ENCODE measurements at places on chromosomes 11 and 22.

DNA sequence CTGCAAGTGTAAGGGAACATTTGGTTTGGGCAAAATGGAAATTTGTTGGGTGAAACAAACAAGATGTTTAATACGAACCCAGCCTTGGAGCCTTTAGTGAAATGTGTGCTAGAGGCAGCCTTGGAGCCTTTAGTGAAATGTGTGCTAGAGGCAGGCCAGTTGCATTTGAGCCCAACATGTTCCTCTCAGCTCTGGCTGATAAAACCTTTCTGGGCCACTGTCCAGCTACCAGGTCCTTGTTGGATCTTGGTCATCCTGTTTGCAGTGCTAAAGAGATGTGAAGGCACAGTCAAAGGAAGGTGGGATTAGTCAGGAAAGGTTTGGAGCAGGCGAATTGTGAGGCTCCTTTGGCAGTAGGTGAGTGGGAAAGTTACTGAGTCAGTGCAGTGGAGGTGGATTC lies 48.9 kb downstream of the CEP164 start:
- DNase-seq = no peak

- DNase-seq = no peak
These were observed 27.6 kb downstream of the PLEKHA7 start for GRCh38 chr11:16986434-16987204.

DNA sequence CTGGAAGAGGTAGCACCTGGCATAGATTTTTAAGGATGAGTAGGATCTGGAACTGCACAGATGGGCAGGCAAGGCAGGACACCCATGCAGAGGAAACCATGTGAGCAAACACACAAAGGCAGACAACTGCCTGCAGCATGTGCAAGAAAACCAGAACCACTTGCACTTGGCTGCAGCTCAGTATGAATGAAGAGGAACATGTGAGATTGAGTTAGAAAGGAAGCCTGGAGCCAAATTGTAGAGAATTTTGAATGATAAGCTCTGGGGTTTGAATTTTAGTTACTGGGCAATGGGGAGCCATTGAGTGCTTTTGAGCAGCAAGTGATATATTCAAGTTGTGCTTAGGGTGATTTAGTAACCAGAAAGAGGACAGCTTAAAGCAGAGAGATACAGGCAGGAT lies 583.4 kb downstream of the SOX6 start:
- DNase-seq = no peak

DNA sequence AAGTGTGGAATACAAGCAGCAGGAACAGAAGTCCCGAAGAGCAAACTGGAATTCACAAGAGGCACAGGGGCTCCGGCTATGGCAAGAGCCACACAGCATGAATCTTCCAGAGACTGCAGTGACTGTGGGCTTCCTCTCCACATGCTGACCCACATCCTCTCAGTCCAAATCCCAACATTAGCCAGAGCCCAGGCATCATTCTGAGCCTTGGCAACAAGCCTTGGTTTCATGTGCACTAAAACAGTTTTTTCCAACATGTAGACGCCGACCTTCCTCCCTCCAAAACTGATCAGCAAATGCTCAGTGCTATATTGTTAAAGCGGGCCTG lies 91.7 kb upstream of the CSNK2A3 start:
- DNase-seq = no peak

- peak; percentile 81 for DNase-seq
These were observed 83.9 kb downstream of the NCAM1 start for GRCh38 chr11:113045146-113045545.

- DNase-seq = no peak
These were observed 30.9 kb downstream of the PARVA start for GRCh38 chr11:12408156-12408770.

- DNase-seq = no peak
These were observed 84.0 kb downstream of the DHCR7 start for GRCh38 chr11:71364176-71364671.

DNA sequence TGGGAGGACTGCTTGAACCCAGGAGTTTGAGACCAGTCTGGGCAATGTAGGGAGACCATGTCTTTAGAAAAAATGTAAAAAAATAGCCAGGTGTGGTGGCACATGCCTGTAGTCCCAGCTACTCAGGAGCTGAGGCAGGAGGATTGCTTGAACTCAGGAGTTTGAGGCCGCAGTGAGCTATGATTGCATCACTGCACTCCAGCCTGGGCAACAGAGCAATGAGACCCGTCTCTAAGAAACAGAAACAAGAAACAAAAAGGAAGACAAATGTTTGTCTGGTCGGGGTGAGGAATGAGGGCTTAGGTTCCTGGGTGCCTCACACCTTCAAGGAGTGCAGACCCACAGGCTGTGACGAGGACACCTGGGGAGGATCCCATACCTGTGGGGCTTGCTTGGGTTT lies 191.9 kb downstream of the CEP164 start:
- DNase-seq = no peak

GRCh38 chr11:103210543-103210942 lies 101.3 kb downstream of the DYNC2H1 start:
- no peak for DNase-seq

- no peak for DNase-seq
These were observed 54.2 kb upstream of the CLDN5 start for GRCh38 chr22:19578180-19579004.

- no peak for DNase-seq
These were observed 246.6 kb upstream of the B3GAT1 start for GRCh38 chr11:134658481-134659225.

GRCh38 chr11:58616594-58616993 lies 5.9 kb upstream of the CNTF start:
- peak; percentile 66 for DNase-seq

GRCh38 chr11:79150966-79151365 lies 289.9 kb downstream of the TENM4 start:
- DNase-seq = peak; percentile 81

GRCh38 chr22:33402325-33402724 lies 344.1 kb upstream of the SYN3 start:
- DNase-seq = no peak

GRCh38 chr11:119504371-119504770 lies 81.4 kb upstream of the THY1 start:
- no peak for DNase-seq

- DNase-seq = no peak
These were observed 29.8 kb downstream of the LMO2 start for GRCh38 chr11:33861941-33862589.

DNA sequence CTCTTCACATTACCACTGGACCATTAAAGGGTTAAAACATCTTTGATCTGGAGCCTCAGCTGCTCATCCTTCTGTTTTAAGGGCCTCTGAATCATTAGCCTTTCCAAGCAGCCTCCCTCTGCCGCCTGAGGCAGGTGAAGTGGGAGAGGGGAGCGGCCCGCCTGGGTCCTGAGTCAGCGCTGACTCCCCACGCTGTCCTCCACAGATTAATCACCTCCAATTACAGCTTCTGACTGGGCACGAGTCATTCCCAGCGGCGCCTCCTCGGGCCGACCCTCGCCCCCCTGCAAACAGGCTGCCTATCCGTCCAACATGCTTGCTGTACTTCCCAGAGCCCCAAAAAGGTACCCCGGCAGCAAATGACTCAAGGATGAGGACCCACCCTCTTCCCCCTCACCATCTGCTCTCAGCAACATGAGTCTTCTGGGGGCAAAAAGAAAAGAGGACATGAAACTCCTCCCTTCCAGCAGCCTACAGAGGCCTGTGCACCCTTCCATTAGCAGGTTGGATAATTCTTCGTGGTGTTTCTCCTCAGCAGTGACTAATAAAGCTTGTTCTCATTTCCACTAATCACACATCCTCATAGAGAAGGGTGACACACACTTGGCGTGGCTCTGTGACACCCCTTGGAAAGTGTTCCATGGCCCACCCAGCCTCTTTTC lies 44.3 kb upstream of the JAM3 start:
- DNase-seq = peak; percentile 87

GRCh38 chr22:29478326-29479276 lies 1.4 kb upstream of the NEFH start:
- DNase-seq = no peak

DNA sequence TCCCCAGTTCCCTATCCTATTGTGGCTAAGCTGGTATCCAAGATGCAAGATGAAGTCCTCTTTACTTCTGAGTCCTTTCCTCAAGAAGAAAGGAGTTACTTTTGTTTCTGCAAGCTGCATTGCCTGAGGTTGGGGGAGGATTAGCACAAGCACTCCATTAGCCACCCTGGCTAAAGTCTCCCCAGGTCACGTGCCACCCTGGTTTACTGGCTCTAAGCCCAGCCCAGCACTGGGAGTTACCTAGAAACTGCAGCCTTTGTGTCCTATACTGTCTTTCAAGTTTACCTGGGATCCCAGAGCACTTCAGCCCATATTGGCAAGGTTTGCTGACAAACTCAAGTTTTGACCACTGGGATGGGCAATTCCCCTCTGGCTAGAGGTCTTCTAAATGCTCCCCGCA lies 78.4 kb upstream of the DBX1 start:
- DNase-seq = no peak

DNA sequence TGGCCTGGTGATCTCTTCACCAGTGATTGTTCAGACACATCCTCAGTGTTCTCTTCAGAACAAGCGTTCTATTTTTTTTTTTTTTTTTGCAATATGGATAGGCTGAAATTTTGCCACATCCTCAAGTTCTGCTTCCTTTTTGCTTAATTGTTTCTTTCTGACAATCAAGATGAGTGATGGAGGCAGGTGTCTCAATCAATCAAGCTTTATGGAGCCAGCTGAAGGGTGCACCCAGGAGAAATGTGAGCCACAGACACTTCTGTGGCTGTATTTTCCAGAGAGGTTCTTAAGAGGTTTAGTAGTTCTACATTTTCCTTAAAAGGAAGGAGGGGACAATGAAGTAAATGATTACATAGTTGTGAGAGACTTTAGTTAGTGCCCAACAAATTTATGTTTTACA lies 43.9 kb upstream of the ASPHD2 start:
- no peak for DNase-seq

- DNase-seq = no peak
These were observed 4.8 kb upstream of the NAP1L4 start for GRCh38 chr11:2996976-2997375.

- DNase-seq = no peak
These were observed 30.1 kb downstream of the ARHGAP8 start for GRCh38 chr22:44782363-44782963.

DNA sequence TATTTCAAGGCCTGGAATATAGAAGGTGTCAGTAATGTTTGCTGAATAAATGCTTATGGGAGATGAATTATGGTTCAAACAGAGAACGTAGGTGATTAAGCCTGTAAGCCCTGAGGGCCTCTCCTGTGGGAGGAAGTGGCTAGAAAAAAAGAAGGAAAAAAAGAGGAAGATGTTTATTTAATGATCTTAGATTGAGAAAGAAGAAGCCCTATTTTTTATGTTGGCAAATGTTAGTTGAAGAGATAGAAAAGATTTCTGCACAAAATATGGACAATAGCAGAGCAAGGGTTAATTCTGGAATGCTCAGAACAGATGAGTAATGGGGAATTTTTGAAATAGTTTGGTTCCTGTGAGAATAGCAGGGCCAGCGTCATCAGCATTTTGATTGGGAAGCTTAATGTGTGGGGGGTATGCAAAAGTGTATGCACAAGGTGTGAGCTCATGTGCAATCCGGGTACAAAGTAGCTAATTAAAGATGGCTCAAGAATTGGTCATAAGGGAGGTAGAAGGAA lies 95.7 kb downstream of the TEAD1 start:
- DNase-seq = peak; percentile 83

DNA sequence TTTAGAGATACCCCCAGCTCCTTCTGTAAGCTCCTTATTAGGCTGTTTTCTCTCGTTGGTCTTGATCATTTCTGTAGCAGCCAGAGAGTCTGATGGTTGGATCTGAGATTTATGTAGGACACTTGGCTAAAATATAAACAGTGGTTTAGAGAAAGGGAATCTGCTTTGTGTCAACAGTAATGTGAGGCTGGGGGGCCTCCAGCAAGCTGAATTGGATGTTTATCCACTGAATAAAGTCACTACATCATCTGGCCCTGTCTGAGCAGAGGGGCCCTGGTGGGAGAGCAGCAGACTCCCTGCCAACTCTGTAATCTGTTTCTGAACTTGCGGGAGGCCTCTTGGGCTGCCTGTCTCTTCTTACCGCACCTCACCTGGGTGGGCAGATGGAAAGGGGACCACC lies 328.5 kb upstream of the PLET1 start:
- DNase-seq = no peak

- peak; percentile 60 for DNase-seq
These were observed 91.6 kb downstream of the STIM1 start for GRCh38 chr11:3947061-3947460.

DNA sequence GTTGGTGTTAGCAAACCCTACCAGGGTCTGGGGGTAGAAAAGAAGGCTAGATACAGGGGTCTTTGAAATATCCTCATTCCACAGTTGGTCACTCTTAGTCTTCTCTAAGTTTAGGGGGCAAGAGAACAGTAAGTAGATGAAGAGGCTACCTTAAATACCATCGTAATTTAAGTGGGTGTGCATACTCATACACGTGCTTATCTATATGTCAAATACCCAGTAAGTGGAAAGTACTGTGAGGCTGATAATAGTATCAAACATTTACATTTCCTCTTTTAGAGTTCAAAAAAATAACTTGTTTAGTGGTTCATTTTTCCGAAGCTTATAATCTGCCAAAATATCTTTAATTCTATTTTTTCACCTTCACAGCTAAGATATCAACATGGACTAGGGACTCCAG lies 90.7 kb downstream of the WNT11 start:
- no peak for DNase-seq

GRCh38 chr11:96760306-96760705 lies 370.5 kb downstream of the JRKL start:
- DNase-seq = no peak

DNA sequence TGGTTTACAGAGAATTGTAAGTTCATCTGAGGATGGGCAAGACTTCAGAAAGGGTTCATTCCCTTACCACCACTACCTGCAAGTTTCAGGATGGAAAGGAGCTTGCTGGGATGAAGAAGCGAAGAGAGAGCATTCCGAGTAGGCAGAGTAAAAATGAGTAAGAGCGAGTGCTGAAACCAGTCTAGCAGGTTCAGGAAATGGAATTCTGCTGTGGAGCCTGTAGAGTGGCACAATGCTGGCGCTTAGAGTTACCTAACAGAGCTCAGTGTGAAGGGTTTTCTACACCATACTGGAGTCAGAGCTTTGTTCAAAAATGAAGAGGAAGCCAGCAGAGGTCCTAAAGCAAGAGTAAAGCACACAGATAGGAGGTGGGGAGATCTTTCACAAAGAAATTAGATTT lies 179.2 kb upstream of the ZC3H12C start:
- no peak for DNase-seq

- no peak for DNase-seq
These were observed 630.3 kb downstream of the TBC1D22A start for GRCh38 chr22:47392729-47393128.

All from HT1080 (cell line).